ENCODE measurements at places on chromosomes 2 and 18.

GRCh38 chr2:227826019-227826521 lies 12.4 kb downstream of the CCL20 start:
- DNase-seq = no peak

DNA sequence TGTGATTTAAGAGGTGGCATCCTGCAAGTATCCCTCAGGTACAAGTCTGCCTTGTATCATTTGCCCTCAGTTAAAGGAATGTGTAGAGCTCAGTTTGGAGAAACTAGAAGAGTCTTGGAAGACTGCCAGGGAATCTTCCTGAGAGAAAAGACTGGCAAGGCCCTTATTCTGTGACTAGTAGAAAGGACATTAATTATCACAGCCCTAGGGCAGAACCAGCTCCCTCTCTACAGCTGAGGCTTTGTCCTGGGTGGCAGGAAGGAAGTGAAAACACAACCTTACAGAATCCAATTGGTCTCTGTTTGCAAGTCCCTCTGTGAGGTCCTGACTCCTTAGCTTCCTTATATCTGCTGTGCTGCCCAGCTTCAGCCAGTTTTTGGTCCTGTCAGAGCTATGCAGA lies 385.9 kb upstream of the CYRIA start:
- DNase-seq = no peak

DNA sequence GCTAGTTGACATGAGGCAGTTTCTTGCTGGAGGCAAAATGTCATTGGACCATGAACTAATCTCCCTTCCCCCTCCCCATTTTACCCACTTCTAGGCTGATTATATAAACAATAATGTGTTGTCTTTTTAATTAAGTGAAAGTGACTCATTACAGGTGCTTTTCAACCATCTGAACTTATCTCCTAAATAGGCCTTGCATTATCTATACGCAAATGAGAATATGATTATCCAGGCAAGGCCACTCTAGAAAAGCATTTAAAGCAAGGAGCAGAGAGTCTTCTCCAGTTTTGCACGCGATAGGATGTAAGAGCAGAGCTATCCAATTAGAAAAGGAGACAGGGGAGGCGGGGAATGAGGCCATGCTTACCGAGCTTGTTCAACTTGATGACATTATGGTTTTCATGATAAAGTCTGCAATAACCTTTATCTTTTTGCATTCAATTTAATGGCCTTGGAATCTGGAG lies 286.1 kb upstream of the SIX3 start:
- DNase-seq = no peak

- DNase-seq = no peak
Measured at GRCh38 chr2:60880643-60881046, 729 bp upstream of the REL start.

DNA sequence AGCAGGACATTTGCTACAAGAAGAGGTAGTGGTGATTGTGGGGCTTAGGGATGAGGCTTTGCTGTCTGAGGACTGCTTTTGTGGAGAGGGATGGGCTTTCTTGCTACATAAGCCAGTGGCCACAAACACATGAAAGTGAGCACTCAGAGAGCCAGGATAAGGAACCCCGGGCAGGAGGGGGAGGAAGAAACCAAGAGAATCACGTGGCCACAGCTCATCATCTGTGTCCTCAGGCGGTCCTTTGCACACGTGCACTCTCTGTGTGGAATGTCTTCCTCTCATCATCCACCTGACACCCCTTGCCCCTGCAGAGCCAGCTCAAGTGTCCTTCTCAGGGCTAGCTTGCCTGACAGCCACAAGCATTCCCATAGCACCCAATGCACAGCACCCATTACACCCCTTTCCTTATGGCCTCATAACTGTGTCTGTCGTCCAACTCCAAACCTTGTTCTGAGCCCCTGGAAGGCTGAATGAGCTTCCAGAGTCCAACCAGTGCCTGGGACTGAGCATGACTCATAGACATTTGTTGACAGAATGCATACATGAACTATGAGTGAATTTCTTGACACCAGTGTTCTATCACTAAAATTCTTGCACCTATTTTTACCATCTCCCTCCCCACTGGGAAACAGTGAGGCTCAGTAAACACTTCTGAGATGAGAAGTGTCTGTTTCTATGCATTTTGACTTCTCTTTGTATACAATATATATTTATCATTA lies 398.3 kb downstream of the ALK start:
- no peak for DNase-seq
